ENCODE measurements at places on chromosomes 11 and 22.

GRCh38 chr11:45097721-45098493, 48.5 kb upstream of the PRDM11 start:
- DNase-seq = no peak

- no peak for DNase-seq
Measured at GRCh38 chr11:3368199-3368598, 10.7 kb downstream of the ZNF195 start.

- DNase-seq = no peak
Measured at GRCh38 chr22:40638261-40638660, 1.7 kb upstream of the MRTFA start.

DNA sequence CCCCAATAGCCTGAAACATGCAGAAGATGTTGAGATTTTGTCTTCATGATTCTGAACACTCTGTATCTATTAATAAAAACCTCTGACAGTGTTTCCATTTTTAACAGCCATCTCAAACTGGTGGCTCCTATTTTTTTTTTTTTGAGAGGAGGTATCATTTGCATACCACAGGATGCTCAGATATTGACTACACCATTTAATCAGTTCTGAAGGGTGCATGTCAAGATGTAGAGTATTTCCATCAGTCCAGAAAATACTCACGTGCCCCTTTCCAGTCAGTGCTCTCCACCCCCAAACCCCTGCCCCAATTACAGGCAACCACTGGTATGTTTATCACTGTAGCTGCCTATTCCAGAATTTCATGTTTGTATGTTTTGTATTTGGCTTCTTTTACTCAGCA, 85.3 kb upstream of the SORL1-AS1 start:
- no peak for DNase-seq

DNA sequence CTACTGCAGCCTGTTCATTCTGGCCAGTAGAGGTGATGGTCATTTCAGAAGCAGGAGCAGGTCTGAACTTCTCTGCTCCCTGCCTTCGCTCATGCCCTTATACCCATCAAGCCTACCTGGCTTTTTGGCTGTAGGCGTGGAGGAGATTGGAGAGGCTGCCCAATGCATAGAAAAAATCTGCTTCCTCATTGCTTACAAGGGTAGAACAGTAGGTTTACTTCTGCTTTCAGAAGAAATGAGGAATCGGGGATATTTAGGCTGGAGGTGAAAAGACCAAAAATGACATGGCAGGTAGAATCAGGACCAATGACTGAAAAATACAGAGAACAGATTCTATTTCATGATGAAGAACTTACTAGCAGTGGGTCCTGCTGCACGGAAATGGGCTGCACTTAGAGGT, 72.9 kb upstream of the YWHAH start:
- DNase-seq = no peak

DNA sequence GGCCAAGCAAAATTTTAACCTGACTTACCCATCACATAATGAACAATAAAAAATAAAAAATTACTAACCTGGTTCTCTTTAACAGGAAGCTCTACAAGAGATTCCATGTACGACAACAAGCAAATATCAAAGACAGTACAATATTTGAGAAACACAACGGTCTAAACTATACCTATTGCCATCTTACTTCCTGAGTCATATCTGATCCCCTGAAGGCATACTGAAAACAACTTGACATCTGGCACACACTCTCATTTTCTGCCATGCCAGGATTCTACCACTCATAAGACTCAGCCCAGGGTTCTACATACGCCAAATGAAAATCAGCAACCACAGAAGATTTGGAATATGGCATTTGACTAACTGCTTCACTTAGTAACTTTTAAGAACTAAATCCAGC, 13.8 kb downstream of the DENND5A start:
- DNase-seq = no peak

- no peak for DNase-seq
Measured at GRCh38 chr11:114025329-114025907, 34.1 kb upstream of the ZBTB16 start.

- no peak for DNase-seq
Measured at GRCh38 chr22:44458044-44459020, 39.7 kb downstream of the RTL6 start.
